Upper lobe of right lung (tissue), 1 donor: ENCODE measurements at places on chromosomes 16 and 17. TPM values are rescaled to one million over a fixed set of nuclear protein-coding genes. Genes with fewer than 3 reads are reported as not detected.
A peak's percentile ranks its signal among the peaks of the same experiment; 100 is the strongest.

- no peaks in the 10 kb centered on the region for H3K36me3 ChIP-seq
- peaks cover 31% of the 10 kb centered on the region for H3K4me1 ChIP-seq
- H3K27ac ChIP-seq: peak overlapping the region; percentile 89
- no peak for DNase-seq
These were observed 30.9 kb downstream of the FAM222B start for GRCh38 chr17:28811651-28812090.

GRCh38 chr17:16944334-16945135 is 27.4 kb downstream of the TNFRSF13B start:
- H3K4me1 ChIP-seq: no peaks in the 10 kb centered on the region
- no peak for DNase-seq
- H3K4me3 ChIP-seq: no peak overlapping the region
- H3K36me3 ChIP-seq: no peaks in the 10 kb centered on the region
- H3K27ac ChIP-seq: no peak overlapping the region

DNA sequence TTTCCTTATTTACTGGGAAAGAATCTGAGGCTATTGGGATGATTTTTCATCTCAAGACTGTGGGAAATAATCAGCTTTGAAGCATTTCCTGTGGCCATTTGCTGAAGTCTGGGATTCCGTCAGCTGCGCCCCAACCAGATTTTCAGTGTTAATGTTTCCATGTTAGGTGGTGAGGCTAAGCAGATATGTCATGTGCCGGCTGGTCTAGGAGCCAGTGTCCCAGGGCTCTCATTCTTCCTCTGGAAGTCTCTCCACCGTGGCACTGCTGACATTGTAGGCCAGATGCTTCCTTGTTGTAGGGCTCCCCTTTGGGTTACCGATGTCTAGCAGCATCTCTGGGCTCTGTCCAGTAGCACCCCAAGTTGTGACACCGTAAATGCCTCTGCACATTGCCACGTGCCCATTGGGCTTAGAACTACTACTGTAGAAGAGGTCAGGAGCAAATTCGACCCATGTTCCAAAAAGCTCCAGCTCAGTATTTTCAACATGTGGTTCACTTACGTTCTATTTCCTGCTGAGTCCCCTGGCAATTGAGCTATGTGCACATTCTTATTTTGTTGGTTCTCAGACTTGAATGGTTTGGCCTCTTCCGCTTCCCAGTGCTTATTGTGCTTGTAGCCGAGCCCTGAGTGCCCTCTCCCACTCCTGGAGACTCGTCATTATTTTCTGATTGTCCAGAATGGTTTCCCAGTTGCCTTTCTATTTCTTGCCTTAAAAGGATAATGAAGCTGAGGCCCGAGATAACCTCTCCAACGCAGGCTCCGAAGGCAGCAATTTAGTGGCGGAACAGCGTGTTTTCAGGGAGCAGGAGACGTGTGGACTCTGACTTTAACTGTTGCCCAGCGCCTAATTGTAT is 82.2 kb downstream of the SPECC1 start:
- H3K27ac ChIP-seq: peak overlapping the region; percentile 51
- no peaks in the 10 kb centered on the region for H3K27me3 ChIP-seq
- no peak for DNase-seq
- H3K36me3 ChIP-seq: no peaks in the 10 kb centered on the region
- no peaks in the 10 kb centered on the region for H3K4me1 ChIP-seq
- H3K4me3 ChIP-seq: no peak overlapping the region

GRCh38 chr17:48071654-48072053 is 23.5 kb downstream of the NFE2L1 start:
- no peak overlapping the region for H3K27ac ChIP-seq
- H3K4me3 ChIP-seq: no peak overlapping the region
- peaks cover 67% of the 10 kb centered on the region for H3K36me3 ChIP-seq
- no peaks in the 10 kb centered on the region for H3K27me3 ChIP-seq
- no peaks in the 10 kb centered on the region for H3K4me1 ChIP-seq
- no peak for DNase-seq

DNA sequence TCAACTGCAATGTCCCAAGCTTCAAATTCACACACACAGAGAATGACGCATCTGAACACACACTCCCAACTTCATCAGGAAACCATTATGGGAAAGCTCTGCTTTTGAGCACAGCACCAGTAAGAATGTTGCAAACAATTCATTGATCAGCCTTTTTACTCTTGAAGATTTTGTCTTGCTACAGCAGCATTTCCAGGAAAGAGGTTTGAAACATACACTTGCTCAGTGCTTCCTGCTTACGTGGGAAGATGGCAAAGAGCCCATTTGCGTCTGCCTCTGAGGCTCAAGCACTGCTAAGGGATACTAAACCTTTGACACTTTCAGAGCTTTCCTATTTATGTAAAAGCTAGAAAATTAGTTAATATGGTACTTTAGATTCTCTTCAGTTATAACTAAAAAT is 77.2 kb upstream of the MON1B start:
- no peaks in the 10 kb centered on the region for H3K36me3 ChIP-seq
- H3K4me3 ChIP-seq: no peak overlapping the region
- H3K4me1 ChIP-seq: peaks cover 5% of the 10 kb centered on the region

- H3K4me3 ChIP-seq: no peak overlapping the region
- H3K27ac ChIP-seq: no peak overlapping the region
- peak; percentile 89 for DNase-seq
- H3K36me3 ChIP-seq: no peaks in the 10 kb centered on the region
These were observed 18.6 kb downstream of the C1QTNF1 start for GRCh38 chr17:79042421-79043190.

- no peaks in the 10 kb centered on the region for H3K27me3 ChIP-seq
- H3K27ac ChIP-seq: no peak overlapping the region
- no peaks in the 10 kb centered on the region for H3K36me3 ChIP-seq
- DNase-seq: no peak
- H3K4me1 ChIP-seq: no peaks in the 10 kb centered on the region
These were observed 53.5 kb downstream of the STX8 start for GRCh38 chr17:9522074-9522473.

- H3K27me3 ChIP-seq: peaks cover 4% of the 10 kb centered on the region
- no peak for DNase-seq
- peaks cover 6% of the 10 kb centered on the region for H3K36me3 ChIP-seq
These were observed 16.5 kb upstream of the ADGRG3 start for GRCh38 chr16:57651344-57652333.

DNA sequence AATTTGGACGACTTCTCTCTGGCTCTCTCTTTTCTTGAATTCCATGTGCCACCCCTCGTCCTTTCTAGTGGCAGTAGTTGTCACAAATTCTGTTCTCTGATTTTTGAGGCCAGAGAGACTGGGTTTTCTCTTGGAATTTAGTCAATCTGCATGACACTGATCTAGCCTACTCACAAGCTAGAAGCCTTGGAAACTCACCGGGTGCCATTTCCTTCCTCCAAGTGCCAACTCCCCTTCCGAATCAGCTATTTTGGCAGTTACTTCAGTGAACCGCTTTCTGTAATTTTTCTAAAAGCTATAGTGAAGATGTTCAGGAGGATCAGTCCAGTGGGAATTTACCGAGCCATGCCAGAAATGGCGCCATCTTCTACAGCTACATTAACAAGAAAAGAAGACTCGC is 228.9 kb downstream of the PMP22 start:
- H3K4me3 ChIP-seq: no peak overlapping the region
- H3K27ac ChIP-seq: no peak overlapping the region

GRCh38 chr16:81478876-81479511 is 34.4 kb downstream of the CMIP start:
- no peaks in the 10 kb centered on the region for H3K36me3 ChIP-seq
- no peak for DNase-seq
- H3K4me1 ChIP-seq: peaks cover 79% of the 10 kb centered on the region

GRCh38 chr17:7590743-7591142 is 849 bp upstream of the SOX15 start:
- peaks cover 63% of the 10 kb centered on the region for H3K36me3 ChIP-seq
- DNase-seq: no peak
- H3K4me1 ChIP-seq: peaks cover 4% of the 10 kb centered on the region
- H3K27ac ChIP-seq: no peak overlapping the region

DNA sequence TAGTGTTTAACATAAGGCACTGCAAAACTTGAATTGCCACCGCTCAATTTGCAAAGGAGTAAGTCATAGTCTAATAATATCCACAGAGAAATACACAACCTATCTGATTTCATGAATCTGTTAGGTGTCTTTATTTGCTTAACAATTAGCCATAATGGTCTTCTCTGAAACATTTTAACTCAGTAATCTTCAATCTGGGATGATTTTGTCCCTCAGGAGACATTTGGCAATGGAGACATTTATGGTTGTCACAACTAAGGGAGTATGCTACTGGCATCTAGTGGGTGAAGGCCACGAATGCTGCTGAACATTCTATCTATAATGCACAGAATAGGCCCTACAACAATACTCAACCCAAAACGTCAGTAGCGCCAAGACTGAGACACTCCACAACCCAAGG is 4.3 kb downstream of the UBE2G1 start:
- peaks cover 7% of the 10 kb centered on the region for H3K36me3 ChIP-seq
- H3K27ac ChIP-seq: no peak overlapping the region
- H3K4me1 ChIP-seq: peaks cover 31% of the 10 kb centered on the region
- DNase-seq: no peak

GRCh38 chr17:73354423-73355284 is 42.9 kb upstream of the CDC42EP4 start:
- H3K4me1 ChIP-seq: no peaks in the 10 kb centered on the region
- H3K36me3 ChIP-seq: no peaks in the 10 kb centered on the region
- DNase-seq: no peak
- no peak overlapping the region for H3K4me3 ChIP-seq
- no peaks in the 10 kb centered on the region for H3K27me3 ChIP-seq
- H3K27ac ChIP-seq: no peak overlapping the region

- peaks cover 24% of the 10 kb centered on the region for H3K27me3 ChIP-seq
- H3K4me1 ChIP-seq: peaks cover 14% of the 10 kb centered on the region
- peak; percentile 77 for DNase-seq
- H3K36me3 ChIP-seq: no peaks in the 10 kb centered on the region
- H3K27ac ChIP-seq: no peak overlapping the region
These were observed 852 bp downstream of the MARVELD3 start for GRCh38 chr16:71626858-71627213.

- DNase-seq: no peak
- H3K36me3 ChIP-seq: no peaks in the 10 kb centered on the region
- H3K4me3 ChIP-seq: no peak overlapping the region
- no peaks in the 10 kb centered on the region for H3K4me1 ChIP-seq
These were observed 758.4 kb downstream of the CDH8 start for GRCh38 chr16:61277849-61278248.

DNA sequence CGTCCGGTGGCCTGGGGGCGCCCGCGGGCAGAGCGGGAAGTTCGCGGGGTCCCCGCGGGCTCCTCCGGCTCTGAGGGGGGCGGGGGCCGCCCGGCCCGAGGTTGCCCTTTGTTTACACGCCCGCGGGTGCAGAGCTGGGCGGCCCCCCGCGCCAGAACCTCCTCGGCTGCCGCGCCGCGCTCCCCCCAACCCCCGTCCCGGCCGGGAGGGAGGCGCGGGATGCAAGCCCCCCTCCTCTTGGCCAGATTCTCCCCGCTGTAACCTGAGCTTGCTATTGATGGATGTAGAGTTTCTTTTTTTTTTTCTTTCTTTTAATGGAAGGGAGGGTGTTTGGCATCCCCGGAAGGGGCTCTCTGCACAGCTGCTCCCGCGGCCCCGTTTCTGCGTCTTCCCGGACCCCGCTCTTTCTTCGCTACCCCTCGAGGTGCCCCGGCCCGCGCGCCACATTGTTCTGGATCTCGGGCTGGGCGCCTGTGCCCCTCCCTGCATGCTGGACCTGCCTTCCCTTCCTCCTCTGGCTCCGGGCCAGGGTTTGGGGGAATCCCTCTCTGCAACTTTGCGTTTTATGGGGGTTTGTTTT is 646 bp downstream of the CBX2 start:
- H3K27ac ChIP-seq: no peak overlapping the region
- H3K4me3 ChIP-seq: peak overlapping the region; percentile 60
- H3K36me3 ChIP-seq: no peaks in the 10 kb centered on the region
- peaks cover 11% of the 10 kb centered on the region for H3K4me1 ChIP-seq
- H3K27me3 ChIP-seq: peaks cover 64% of the 10 kb centered on the region

The TPSG1 gene
- total RNA-seq: 2.3 TPM

The STX1B gene
- total RNA-seq: 0.58 TPM

The IRX6 gene
- total RNA-seq: 13.0 TPM

The SRCIN1 gene
- 2.1 TPM for total RNA-seq

The BCO1 gene
- 0.75 TPM for total RNA-seq

The CAVIN1 gene
- 342 TPM for total RNA-seq

The KCNG4 gene
- not detected for total RNA-seq
